Ascending aorta (tissue), 2 donors: ENCODE measurements at places on chromosomes 5 and 9.

DNA sequence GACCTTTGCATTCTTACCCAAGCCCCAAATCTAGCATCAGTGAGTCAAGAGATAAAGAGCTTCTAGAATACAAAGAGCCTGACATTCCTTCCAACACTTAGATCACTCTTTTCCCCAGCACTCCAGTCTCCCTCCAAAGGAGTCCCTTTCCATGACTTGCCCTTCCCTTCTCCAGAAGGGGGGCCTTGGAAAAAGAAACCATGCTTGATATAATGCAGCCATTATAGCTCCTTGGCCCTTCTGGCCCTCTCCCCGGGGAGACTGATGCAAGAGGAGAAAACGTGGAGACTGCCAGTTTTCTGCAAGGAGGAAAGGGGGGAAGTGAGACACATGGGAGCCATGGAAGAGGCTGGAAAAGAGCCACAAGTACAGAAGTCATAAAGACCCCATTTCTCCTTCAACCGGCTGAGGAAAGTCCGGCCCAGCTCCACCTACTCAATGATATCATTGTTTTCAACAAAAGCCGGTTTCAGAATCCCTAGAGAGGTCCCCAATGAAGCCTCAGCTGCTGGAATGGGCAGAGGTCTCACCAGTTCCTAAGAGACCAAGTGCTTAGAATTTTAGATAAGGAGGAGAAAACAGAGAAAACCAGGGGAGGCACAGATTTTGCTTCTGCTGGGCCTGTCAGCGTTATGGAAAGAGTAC is 29.0 kb downstream of the ADAM19 start:
- DNase-seq: no peak

DNA sequence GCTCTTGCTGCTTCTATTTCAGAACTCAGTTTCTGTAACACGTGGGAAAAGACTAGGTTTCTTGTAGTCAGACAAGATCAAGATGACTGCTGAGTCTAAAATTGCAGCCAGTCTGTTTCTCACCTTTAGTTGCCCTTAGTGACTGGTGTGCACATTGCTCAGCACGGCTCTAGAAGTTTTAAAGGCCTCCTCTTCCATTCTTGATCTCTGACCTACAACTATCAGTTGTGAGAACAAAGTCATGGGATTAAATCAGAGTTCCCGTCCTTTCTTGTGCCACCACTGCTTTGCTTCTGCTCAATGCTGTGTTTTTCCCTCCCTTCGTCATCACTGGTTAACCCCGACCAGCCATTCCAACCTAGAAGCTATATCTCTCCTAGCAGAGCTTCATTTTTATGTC is 52.8 kb downstream of the GDA start:
- no peak for DNase-seq

DNA sequence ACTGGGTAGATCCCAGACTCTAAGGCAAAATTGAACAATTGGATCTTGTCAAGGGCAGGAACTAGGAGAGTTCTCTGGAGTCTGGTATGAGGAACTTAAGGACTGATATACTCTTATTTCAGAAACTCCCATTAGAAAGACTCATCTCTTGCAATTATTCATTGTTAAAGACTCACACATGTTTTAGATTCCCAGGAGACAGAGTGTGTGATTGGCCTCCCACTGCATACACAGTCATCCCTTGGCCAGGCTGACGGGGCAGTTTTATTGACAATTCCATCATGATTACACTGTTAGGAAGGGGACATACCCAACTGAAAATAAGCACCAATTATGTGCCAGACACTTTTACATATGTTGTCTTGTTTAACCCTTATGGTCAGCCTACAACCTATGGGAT is 347.2 kb downstream of the DMAC1 start:
- DNase-seq: no peak

DNA sequence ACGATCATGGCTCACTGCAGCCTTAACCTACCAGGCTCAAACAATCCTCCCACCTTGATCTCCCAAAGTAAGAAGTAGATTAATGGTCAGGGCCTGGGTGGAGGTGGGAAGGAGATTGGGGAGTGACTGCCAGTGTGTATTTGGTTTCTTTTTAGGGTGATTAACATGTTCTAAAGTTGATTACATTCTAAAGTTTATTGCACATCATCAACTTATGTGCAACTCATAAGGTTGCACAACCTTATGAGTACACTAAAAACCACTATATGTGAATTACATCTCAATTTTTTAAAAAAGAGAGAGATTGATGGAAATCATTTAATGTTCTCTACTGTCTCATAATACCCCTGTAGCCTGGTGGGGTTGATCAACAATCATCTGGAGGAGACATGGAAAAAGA is 218.1 kb downstream of the AOPEP start:
- DNase-seq: no peak

- DNase-seq: peak; percentile 30
Measured at GRCh38 chr5:174147551-174147950, 102.0 kb downstream of the NSG2 start.

GRCh38 chr5:111961862-111962261 is 204.9 kb upstream of the NREP start:
- no peak for DNase-seq

DNA sequence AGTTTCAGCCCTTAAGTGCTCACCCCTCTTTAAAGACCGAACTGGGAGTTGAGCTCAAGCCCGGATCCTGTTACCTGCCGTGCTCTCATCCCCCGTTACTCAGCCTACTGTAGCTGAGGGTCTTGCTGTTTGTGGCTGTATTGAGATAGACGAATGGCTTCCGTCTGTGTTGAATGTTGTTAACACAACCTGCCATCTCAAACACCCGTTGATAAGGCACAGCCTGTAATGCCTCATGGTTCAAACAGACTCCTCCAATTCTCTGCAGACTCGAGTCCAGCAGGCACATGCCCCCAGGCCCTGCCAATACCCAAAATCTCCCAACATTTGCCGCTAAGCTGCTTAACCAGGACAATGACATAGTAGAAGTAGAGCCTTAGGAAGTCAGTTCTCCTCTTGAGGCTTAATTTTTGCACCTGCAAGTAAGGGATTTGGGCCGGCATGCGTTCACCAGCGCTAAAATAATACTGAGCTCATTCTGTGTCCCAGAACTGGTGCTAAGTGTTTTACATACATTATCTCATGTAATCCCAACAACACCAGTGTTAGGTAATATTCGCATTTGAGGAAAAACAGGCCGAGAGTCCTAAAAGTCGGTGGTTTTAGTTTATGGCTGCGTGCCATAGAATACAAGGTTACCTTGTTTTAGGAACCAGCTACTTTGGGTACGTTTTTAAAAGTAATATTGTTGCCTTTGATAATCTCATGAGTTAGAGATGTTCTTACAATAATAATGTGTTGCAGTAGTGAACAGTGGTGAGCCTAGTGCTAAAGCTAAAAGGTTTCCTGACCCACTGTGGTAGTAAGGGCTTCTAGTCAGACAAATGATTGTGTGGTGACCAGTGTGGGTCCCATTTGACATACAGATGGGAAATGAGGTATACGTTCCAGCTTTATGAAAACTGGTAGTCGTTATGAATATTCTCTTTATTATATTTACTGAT is 1.5 kb upstream of the RFX3 start:
- DNase-seq: no peak

- DNase-seq: no peak
Measured at GRCh38 chr5:78007233-78007632, 231.1 kb upstream of the TBCA start.

DNA sequence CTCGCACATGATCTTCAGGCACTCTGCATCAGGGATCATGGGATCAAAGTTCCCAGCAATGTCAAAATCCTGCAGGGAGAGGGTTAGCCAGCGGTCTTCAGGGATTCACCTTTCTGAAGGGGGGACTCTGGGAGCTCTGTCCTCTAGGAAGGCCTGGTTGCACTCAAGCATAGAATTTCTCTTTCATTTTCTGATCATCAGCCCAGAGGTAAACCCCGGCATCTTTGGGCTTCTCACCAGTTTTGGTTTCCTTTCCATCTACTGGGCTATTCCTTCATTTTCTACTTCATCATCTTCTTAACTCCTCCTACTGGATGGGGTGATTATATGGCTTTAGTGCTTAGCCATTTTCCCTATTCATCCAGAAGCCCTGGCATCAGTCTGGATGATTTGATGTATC is 4.6 kb upstream of the DND1 start:
- no peak for DNase-seq

- DNase-seq: peak; percentile 94
Measured at GRCh38 chr5:134503088-134503936, 22.2 kb upstream of the JADE2 start.

DNA sequence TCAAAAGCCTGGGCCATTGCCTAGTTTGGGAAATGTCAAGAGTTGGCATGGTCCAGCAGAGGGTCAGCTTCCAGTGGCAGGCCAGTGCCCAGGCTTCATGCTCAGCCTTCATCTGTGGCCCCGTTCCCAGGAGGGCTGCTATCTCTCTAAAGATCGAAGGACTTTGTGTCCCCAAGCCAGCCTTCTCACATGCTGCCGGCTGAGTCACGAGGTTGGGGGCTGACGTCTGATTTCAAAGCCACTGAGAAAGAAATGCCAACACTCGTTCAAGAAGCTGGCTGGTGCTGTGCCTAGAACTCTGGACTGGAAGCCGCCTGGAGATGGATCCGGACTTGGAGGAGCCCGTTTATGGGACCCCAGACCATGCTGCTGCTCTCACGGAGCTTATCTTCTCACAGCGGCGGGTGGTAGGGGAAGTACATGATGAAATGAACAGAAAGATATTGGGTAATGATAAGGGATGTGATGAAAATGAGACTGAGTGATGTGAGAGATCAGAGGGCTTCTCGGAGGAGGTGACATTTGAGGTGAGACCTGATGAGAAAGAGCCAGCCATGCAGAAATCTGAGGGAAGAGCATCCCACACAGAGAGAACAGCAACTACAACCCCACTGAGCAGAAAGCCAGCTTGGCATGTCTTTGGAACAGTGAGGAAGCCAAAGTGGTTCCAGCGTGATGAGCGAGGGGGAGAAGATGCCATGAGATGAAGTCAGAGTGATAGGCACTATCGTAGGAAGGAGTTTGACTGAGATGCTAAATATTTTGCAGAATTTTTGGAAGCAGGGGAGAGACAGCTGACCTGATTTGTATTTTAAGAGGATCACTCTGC is 54.9 kb upstream of the BOD1 start:
- DNase-seq: peak; percentile 80
